C1 segment of cervical spinal cord (tissue), 14 donors: ENCODE measurements at places on chromosomes 5 and 9.

DNA sequence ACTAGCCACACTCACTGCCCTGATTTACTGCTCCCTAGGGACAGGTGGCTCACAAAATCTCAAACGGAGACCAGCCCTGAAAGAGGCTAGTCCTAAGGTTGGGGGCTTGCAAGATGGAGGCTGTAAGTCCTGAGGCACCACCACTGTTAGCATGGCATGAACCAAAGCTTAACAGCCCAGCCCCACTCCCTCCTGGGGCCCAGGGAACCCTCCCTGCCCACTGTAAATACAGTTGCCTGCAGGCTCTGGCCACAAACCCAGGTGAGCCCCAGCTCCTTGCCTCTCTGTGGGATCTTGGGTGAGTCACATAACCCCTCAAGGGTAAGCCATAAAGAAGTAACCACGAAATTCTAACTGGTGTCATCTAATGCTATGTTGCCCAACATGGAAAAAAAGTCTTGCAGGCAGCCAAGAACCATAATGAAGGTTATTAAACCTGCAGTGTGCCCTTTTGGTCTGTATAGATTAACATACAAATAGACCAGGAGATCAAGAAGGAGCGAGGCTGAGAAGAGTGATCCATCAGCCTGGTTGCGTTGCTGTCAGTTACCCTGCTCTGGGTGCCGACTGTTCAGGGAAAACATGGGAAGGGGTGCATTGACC lies 1.7 kb upstream of the POMT1 start:
- DNase-seq, result no peak

DNA sequence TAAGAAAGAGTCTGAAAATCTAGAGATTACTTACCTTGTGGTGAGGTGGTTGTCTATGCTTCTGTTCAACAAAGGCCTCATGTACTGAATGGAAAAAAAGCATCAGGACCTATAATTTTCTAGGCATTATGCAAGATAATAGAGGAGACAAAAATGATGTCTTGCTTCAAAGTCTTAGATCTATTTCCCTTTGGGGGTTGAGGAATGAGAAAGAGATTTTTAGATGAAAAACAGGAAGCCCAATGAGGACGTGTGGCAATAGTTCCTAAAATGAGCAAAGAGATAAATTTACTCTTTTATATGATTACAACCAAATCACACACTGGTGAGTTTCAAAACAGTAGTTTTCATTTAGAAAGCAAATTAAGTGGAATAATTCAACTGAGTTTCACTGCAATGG lies 99.5 kb downstream of the GHR start:
- no peak for DNase-seq

GRCh38 chr5:139671096-139671841 lies 23.1 kb downstream of the CXXC5 start:
- DNase-seq, result peak; percentile 86

- no peak for DNase-seq
Measured at GRCh38 chr9:131879911-131880290, 140.0 kb upstream of the RAPGEF1 start.

GRCh38 chr5:127697894-127698600 lies 5.1 kb upstream of the CCDC192 start:
- no peak for DNase-seq

GRCh38 chr5:41870627-41871048 lies 413 bp upstream of the OXCT1 start:
- DNase-seq, result no peak

GRCh38 chr5:14156650-14157492 lies 13.7 kb downstream of the TRIO start:
- no peak for DNase-seq

- no peak for DNase-seq
Measured at GRCh38 chr9:88538311-88539085, 3.5 kb downstream of the NXNL2 start.

DNA sequence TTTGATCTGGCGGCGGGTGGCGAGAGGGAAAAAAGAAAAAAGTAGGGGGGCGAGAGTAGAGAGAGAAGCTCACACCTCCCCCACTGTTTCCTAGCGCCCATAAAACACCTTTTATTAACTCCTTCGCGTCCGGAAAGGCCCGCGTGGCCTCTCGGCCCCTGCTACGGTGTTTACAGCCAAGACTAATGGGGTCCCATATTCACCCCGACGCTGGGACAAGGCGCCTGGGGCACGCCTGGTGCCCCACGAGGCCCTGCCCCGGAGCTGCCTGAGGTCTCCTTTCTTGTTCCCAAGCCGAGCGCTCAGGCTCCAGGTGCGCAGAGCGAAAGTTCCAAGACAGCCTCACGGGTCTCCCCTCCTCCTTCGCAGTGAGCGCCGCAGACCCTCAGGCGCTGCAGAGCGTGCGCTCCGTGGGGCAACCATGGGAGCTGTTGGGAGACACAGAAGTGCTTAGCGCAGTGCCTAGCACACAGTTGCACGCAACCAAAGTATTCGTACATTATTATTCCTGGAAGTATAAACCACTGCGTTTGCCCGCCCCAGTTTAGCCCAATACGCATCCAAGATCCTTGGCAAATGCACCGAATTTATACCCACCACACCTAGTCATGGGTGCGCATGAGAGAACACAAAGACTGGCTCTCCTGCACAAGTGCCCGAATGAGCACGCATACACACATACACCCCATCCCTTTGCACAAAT lies 4.3 kb downstream of the HAND1 start:
- no peak for DNase-seq
